ENCODE measurements at places on chromosomes 3 and 15.

GRCh38 chr3:65548848-65549625 lies 489.7 kb downstream of the MAGI1 start:
- peak; percentile 7 for DNase-seq

DNA sequence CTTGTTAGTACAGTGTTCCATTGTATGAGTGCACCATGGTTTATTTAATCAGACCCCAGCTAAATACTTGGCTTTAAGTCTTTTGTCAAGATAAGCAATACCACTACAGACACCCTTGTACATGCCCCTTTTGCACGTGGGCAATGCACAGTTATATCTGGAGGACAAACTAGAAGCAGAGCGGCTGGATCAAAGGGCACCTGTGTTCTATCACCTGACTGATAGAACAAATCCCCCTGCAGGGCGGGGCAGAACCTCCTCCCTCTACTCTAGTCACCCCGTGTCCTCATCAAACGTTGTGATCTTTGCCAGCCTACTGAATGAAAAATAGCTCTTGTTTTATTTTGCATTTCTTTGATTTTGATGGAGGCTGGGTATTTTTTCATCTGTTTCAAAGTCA lies 314.9 kb downstream of the TLE3 start:
- DNase-seq = no peak

DNA sequence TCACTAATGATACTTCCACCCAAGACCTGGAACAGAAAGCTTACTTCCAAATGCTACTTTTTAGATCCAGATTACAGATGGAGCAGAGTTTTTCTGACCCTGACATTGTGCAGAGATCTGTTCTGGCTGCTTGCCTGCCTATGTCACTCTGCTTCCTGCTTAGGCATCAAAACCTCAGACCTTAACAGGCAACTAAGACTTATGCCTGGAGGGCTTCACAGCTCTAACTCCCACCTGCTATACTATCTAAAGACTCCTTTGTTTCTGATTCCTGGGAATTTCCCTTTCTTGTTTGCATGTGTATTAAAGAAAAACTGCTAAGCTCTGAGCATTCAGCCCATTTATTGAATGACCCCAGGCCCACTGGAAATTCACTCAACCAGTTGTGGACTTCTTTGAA lies 157.4 kb upstream of the NPHP3 start:
- DNase-seq = no peak

DNA sequence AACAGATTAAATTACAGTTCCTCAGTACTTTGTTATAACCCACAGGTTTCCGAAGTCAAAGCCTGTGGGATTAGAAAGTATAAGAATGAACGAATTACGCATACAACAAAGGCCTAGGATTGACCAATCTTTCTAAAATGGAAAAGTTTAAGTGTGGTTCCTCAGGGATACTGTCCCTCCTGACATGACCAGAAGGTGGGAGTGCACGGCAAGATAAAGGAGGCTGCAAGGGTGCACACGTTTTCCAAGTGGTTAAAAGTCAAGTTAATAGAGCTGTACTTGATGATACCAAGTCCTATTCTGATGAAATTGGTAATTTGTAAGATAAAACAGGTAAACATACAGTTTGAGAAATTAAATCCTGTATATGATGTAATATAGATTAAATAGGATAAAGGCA lies 96.2 kb downstream of the ALDH1A2 start:
- no peak for DNase-seq

- no peak for DNase-seq
Measured at GRCh38 chr3:188170461-188171459, 16.8 kb downstream of the LPP start.

DNA sequence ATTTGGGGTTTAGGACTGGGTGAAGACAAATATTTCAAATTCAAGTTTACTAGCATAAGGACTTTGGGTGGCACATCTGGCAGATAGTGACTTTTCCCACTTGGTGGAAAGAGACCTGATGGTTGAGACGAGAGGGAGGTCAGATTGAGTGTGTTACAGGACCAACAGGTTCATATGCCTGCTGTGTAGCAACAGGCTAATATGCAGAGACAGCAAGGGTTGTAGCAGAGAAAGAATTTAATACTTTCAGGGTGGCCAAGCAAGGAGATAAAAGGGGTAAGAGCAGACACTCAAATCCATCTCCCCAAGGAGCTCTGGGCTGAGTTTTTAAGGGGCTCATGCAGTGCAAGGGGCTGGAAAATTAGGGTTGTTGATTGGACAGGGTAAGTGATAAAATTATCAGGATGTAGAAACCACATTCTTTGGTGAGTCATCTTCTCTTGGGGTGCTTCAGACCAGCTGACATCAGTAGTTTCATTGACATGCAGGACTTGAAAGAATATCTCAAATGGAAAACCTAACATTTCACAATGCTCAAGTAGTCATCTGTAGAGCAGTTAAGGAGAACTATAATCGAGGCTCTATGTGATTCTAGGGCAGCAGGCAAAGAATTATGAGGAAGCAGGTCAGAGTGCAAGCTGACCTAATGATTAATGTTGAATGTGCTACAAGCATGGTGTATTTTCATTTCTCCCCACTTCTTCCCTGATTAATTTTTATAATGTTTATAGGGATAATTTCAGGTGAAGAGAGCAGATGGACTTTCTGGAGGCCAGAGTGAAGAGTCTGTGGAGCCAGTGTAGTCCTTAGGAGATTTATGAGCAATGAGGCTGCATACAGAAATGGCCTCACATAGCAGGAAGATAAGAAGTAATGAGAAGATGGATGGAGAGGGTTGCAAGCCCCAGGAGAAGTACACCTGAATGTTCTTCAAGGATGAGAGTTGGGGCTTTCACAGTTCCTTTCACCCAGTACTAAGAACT lies 13.7 kb downstream of the FOXB1 start:
- DNase-seq = no peak

DNA sequence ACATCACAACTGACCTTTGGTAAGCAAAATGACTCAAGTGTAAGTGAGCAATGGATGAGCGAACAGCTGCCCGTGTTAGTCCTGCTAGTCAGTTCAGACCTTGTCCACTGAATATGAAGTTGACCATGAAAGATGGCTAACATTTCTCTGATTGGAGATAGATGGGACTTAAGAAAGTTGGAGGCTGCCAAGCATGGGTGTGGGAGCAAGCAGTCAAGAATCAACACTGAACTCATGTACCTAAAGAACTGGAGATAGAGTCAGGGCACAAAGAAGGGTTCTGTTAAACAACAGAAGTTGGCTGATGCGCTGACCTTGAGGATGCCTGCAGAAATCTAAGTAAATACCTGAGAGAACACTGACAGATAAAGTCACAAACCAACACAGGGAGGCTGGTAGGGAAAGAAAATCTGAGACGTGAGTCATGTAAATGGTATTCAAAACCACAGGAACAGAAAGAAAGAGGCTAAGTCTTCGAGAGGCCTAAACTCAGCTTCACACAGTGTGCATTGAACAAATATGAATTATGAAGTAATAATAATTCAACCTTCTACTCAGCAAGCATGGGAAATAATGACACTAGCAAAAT lies 30.7 kb upstream of the ANPEP start:
- DNase-seq = no peak

DNA sequence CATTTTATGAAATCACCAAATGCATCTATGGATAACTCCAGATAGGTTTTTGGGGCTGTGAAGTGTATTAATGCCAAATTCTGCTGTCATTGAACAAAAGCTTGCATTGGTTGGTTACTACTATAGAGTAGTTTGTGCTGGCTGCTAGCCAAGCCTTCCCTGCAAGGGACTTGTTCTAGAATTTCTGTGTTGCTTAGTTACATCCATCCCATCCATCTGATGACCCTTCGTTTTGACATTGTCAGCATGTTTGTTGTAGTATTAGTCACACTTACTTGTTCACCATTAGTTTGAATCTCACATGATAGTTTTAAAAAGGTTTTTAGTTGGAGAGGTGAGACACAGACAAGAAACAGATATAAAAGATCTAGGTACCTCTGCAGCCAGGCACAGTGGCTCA lies 7.0 kb upstream of the NIPA2 start:
- DNase-seq = no peak

Data from NCI-H2029 (cell line).